ENCODE measurements at places on chromosomes 13 and 19.

- DNase-seq: no peak
These were observed 1.8 kb upstream of the CDC37 start for GRCh38 chr19:10404888-10405820.

GRCh38 chr19:16594131-16594586 lies 21.9 kb upstream of the SLC35E1 start:
- DNase-seq: no peak

GRCh38 chr19:18736415-18737336 lies 53.2 kb downstream of the CRTC1 start:
- DNase-seq: no peak

DNA sequence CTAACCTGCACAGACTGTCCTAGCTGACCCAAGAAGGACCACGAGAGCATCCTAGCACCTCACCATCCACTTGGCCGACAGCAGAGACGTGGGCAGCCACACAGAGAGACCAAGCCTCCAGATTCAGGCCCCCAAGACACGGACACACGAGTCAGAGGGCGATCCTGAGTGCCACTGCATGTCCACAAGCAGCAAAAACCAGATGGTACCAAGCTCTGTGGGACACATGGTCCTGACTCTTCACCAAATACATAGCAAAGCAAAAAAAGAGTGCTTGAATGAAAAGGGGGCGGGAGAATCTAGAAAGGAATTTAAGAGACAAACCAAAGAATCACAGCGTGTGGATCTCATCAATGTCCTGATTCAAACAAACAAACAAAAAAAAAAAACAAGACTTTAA lies 45.2 kb downstream of the MLLT1 start:
- DNase-seq: no peak

GRCh38 chr19:2315818-2316353 lies 7.9 kb upstream of the LINGO3 start:
- DNase-seq: no peak

GRCh38 chr19:33727331-33727998 lies 69.2 kb upstream of the KCTD15 start:
- no peak for DNase-seq

- DNase-seq: no peak
These were observed 55.8 kb downstream of the VAV1 start for GRCh38 chr19:6828306-6828697.

- DNase-seq: no peak
These were observed 8.7 kb upstream of the INSL3 start for GRCh38 chr19:17829855-17830566.

- no peak for DNase-seq
These were observed 60.5 kb downstream of the MAP4K1 start for GRCh38 chr19:38557205-38557799.
